Gastroesophageal sphincter (tissue), 4 donors: ENCODE measurements at places on chromosomes 1 and 21. TPM values are rescaled to one million over a fixed set of nuclear protein-coding genes. Genes with fewer than 3 reads are reported as not detected.

The TDRD10 gene
- 1.4 TPM for total RNA-seq

The C1orf122 gene
- total RNA-seq: 73.0 TPM

The FHL3 gene
- 25.8 TPM for total RNA-seq

The DDR2 gene
- 165 TPM for total RNA-seq

The TMEM69 gene
- 27.1 TPM for total RNA-seq

The CRABP2 gene
- 4.9 TPM for total RNA-seq
